WTC11 (cell line): ENCODE measurements at places on chromosomes 1 and 21. TPM values are rescaled to one million over a fixed set of nuclear protein-coding genes. Genes with fewer than 3 reads are reported as not detected.

GRCh38 chr21:26095131-26095530 is 75.4 kb downstream of the APP start:
- H3K36me3 ChIP-seq = peaks cover 4% of the 10 kb centered on the region; the same call in 1 of the 2 replicates
- no peak for DNase-seq
- H3K4me3 ChIP-seq = no peak overlapping the region

- H3K4me1 ChIP-seq = no peaks in the 10 kb centered on the region
- no peaks in the 10 kb centered on the region for H3K36me3 ChIP-seq
- no peak overlapping the region for H3K4me3 ChIP-seq
- no peak overlapping the region for H3K27ac ChIP-seq
These were observed 197.8 kb downstream of the HIVEP3 start for GRCh38 chr1:41720861-41721410.

GRCh38 chr1:180908074-180908765 is 4.5 kb upstream of the KIAA1614 start:
- peaks cover 20% of the 10 kb centered on the region for H3K27me3 ChIP-seq
- no peak overlapping the region for H3K4me3 ChIP-seq
- H3K36me3 ChIP-seq = no peaks in the 10 kb centered on the region
- H3K27ac ChIP-seq = no peak overlapping the region

HES5 gene
- total RNA-seq = 0.21 to 0.23 TPM in 2 of 3 replicates, not detected in the other

NAXE gene
- total RNA-seq = 81.6 to 98.1 TPM (median 92.8 TPM) in 3 replicates
